ENCODE measurements at places on chromosomes 5 and 9.

DNA sequence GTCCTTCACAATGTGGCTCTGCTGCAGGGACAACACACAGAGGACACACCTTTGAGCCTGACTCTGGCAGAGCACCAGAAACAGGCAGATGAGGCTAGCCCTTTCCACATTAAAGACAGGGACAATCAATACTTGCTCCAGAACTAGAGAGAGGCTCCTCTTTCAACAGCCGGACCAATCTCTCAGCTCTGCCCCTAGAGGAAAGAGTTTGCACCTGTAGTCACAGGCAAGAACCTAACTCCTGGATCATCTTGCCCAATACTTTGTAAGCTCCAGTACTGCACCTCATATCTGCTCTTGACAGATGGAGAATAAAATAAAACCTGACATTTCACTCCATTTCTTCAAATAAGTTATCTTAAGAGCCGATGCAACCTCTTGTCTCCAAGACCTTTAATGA, 52.1 kb downstream of the EPB41L4A start:
- DNase-seq: no peak

GRCh38 chr5:123701511-123702200, 189.7 kb downstream of the CSNK1G3 start:
- no peak for DNase-seq

DNA sequence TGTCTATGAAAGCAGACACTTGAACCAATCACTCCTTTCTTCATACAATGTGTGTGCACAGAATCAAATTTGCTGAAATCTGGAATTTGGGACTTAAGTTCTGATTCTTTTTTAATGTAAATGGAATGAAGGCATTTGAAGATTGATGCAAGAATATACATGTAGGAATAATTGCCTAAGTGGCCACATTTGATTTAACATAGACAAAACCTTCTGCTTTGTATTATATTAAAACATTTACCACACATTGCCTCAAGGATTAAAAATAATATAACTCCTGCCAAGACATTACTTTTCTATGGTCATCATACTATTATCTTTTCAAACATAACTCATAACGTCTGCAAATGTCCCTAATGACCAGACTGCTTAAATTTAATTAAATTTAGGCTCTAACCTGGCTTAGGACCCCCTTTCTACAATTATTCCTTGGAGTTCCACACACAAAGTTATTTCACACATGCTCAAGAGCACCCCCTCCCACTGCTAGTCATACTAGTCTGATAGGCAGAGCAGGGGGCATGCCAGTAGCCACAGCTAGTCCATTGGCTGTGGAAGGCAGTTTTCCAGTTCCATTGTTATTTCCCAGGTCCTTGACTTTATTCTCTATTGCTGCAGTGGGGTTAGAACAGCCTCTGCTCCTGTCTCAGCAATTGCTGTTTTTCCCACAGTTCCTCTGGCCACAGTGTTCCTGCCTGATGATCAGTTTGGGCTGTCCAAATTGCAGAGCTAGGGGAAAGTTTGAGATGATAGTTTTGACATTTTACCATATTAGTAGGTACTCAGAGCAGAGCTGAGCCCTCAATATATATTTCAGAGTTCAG, 360.6 kb upstream of the GRAMD2B start:
- DNase-seq: no peak

GRCh38 chr5:132368186-132368585, 1.3 kb upstream of the SLC22A5 start:
- no peak for DNase-seq

DNA sequence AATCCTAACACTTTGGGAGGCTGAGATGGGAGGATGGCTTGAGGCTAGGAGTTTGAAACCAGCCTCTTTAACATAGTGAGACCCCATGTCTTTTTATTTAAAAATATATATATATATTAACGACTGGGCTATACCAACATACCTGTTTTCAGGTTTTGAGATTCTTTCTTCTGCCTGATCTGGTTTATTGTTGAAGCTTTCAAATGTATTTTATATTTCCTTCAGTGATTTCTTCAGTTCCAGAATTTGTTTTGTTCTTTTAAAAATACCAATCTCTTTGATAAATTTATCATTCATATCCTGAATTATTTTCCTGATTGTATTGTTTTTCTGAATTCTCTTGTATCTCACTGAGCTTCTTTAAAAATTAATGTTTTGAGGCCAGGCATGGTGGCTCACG, 31.2 kb downstream of the OGN start:
- no peak for DNase-seq

DNA sequence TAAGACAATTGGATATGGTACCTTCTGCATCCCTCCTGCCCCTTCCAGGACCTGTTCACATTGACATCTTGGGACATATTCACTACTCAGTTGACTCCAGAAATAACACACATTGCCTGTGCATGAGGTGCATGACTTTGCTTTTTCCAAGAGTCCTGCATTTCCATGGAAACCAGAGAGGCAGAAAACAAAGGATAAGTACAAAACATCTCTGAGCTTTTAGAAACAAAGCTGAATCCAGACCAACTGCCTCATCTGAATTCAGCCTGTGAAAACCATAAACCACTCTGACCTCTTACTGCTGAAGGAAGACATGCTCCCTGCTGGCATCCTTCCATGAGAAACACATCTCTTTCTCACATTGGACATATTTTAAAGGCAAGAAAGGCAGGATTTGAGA, 695.1 kb downstream of the TAF11L14 start:
- DNase-seq: no peak

DNA sequence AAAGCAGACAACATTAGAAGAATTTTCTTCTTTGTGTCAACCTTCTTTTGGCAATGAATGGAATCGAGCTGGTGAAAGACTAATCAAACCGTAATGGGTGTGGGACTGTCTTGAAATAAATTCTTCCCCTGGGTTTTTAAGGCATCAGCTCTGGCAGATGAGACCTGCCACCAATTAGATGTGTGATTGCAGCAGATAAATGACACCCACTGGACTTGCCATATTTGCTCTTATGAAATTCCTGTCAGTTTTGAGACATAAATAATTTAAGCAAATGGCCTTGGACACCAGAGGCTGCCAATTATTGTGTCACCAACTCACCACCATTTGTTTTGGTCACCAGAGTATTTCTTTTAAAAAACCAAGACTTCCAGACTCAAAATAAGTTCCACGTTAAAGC, 135.9 kb upstream of the RGMB start:
- DNase-seq: no peak

GRCh38 chr9:129549684-129550083, 71.2 kb downstream of the C9orf50 start:
- DNase-seq: no peak

GRCh38 chr9:135662758-135663450, at the start of gene LCN9:
LCN9 (plus strand) TSS chr9:135663309; CDS start chr9:135663322, 13 bp downstream.
- no peak for DNase-seq

DNA sequence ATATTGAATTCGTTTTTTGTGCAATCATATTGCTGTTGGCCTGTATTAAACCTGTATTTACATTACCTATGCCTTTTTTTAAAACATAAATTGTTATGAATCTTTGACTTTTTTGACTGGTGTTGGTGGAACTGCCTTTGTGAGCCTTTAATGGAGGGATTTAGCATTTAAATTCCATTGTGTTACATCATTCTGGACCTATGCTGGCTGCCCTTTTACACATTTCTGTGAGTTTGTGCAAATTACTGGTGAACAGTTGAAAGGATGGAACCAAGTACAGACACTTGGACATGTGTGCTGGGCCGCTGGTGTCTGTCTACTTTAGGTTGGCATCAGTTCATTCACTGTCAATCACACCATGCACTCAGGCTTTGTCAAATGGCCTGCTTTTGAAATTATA, 3.4 kb downstream of the SNX18 start:
- no peak for DNase-seq

GRCh38 chr5:130289132-130290088, 385.1 kb downstream of the CHSY3 start:
- DNase-seq: no peak

DNA sequence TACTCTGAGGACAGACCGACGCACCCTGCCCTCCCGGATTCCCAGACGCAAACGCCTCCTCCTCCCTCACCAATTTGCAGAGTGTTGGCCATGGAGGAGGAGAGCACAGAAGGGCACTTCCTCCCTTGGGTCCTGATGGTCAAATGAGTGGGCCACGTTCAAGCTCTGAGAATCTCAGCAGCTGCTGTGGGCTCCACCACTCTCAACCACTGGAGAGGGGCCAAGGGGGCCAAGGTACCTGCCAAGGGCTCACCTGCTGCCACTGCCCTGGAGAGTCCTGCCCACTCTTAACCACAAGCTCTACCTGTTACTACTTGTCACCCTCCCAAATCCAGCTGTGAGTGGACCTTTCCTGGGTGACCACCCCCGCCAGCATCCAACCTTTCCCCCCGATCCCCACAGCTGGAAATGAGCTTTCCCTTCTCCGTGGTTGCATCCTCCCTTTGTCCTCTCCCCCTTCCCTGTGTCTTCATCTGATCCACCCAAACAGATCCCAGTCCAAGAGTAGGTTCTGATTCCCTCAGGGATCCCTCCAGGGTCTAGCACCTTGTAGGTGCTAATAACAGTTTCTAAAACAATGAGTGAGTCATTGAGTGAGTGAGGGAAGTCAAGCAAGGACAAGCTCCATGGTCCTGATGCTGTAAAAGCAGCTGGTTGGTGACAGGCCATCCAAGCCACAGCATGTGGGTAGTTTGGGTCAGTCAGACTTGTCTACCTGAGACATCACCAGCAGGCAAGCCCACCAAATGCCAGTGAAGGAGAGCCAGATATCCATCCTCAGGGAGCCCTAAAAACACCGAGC, 69.7 kb downstream of the FAM114A2 start:
- DNase-seq: no peak

- DNase-seq: no peak
Measured at GRCh38 chr5:16750445-16750844, 133.6 kb upstream of the RETREG1 start.

DNA sequence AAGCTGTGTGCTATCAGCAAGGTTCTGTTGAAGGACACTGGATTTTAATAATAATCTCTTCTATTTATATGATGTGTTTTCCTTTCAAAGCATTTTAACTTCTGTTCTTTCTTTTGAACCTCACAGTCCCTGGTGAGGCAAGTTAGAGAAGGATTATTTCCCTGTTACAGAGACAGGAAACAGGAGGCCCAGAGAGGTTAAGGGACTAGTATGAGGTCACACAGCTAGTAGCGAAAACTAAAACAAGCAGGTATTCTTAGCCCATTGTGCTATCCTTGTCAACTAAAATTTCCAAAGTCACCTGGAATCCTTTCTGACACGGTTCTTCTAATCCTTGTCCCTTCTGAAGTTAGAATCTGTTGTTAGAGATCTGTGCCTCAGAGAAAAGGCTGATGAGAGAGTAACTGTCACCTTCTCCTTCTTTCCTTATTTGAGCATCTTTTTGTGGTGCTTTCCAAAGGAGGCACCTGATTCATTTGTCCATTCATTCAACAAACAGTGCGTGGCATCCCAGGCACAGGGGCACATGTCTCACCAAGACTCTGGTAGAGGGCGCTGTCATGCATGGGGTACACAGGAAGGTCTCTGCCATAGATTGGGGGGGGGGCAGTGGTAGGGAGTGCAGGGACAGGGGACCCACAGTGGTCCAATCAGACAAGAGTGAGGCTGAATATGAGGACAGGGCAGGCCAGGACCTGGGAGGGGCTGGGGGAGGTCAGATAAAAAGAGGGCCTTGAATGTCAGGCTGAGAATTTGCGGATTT, 61.5 kb downstream of the CRB2 start:
- no peak for DNase-seq

DNA sequence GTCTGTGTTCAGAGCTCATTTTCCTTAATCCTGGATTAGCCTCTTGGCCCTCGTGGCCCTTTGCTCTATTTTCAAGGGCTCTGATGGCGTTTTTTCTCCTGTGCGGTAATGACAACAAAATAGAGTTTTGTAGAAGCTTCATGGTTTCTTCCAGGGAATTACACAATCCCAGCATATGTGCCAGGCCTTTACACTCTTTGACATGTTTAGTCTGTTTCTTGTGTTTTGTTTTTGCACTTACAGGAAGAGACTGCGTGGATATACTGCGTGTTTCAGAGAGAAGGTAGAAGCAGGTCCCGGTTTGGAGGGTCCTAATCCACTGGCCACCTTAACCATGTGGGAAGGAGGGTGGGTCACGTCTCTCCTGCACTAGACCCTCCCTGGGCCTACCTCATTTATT, 400.2 kb upstream of the IRX4 start:
- DNase-seq: no peak

DNA sequence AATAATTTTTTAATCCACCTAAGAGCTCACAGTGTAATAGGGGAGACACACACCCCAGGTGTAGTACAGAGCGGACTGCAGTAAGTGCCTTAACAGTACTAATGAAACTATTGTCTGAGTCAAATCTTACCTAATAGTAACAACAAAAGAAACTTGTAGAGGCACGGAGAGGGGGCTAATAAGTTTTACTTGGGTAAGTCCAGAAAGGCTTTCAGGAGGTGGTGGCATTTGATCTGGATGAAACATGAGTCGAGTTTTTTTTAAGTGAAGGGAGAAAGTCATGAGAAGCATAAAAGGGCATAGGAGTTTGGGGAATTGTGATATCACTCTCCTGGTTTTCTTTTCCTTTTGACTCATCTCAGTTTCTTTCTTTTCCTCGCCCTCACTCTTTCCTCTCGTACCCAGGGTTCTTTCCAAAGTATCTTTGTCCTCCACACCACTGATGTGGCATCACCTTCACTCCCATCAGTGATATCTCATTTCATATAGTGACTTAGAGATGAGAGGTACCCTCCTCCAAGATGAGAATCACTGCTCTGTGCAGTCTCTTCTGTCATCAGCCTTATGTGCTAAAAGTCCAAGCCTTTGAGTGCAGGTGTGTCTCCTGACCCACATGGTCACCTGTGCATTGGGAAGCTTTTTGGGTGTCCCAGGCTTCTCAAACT, 2.0 kb downstream of the CTNNA1 start:
- no peak for DNase-seq

DNA sequence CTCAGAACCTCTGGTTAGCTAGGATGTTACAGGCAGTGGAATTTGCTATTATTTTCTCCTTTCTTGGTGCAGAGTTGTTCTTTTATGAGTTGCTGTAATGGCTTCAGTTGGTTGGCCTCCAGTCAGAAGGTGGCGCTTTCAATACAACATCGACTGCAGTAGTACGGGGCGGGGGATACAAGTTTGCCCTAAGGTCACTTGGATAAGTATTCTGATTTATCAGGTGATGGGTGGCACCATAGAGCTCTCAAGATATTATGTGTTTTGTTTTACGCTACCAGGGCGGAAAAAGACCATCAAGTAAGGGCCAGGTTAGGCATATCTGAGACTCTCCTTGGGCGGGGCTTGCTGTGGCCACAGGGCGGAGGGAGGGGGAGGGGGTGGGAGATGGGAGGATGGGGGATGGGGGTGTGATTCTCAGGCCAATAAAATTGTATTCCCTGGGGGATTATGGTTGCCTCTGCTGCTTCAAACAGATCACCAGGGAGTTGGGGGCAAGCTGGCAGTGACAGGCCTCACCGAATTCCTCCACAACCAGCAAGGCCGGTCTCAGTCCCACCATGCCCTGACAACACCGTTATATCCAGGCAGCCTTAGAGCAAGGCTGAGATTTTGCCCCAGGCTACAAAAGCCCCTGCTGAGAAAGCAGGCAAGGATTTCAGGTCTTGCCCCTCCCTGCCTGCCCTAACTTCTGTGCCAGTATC, 15.9 kb upstream of the RNF38 start:
- no peak for DNase-seq

DNA sequence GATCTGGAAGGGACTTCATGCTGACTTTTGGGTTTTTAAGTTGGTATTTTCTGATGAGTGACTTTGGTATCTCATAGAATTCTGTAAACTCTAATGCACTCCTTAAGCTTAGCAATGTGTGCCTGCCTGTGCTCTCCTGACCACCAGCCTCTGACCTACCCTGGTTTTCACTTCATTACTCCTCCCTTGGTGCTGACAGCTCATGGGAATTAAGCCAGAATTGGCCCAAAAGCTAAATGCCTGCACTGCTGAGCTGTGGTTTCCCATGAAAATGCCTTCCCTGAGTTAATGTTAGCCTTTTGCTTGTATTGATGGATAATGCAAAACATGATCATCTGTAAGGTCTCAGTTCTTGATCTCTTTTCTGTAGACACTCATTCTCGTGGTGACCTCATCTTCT, 308.0 kb downstream of the DOCK8 start:
- no peak for DNase-seq
